ENCODE measurements at places on chromosomes 2 and 18.

DNA sequence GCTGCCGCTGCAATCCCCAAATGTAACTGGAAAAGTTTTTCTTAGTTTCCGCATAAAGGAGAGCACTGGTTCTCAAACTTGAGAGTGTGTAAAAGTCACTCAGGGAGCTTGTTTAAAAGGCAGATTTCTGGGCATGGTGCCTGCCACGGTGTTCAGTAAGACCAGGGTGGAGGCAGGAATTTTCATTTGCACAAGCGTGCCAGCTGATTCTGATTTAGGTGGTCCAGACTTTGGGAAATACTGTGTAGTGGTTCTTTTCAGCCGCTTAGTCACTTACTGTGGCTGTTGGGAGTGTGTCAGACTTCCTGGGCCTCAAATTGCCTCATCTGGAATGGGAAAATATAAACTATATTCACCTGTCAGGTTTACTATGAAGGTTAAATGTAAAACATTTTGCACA lies 788 bp downstream of the ARMC9 start:
- DNase-seq, result no peak

DNA sequence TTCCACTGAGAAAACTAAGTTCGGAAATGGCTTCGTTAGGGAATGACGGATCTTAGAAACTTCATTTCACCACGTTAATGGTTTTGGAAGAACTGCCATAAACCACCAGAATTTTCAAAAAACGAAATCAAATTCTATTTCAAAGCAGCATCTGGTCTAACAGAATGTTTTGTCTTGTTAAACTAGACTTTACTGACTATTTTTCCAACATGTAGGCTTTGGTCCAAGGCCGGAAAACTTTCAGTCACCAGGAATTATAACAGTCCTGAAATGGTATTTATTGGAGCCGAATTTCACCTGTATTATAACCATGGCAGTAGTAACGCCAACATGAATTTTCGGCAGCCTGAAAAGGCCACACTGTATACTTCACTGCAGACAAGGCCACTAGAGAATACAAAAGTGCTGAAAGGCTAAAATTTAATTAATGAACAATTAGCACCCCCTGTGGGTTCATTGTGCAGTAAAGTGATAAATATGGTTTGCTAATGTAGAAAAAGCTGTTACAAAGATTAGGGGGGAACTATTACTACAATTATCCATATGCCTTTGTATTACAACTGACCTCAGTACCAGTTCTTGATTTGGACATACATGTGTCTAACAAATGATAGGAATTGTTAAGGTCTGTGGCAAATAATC lies 116.4 kb downstream of the ZNF521 start:
- no peak for DNase-seq

DNA sequence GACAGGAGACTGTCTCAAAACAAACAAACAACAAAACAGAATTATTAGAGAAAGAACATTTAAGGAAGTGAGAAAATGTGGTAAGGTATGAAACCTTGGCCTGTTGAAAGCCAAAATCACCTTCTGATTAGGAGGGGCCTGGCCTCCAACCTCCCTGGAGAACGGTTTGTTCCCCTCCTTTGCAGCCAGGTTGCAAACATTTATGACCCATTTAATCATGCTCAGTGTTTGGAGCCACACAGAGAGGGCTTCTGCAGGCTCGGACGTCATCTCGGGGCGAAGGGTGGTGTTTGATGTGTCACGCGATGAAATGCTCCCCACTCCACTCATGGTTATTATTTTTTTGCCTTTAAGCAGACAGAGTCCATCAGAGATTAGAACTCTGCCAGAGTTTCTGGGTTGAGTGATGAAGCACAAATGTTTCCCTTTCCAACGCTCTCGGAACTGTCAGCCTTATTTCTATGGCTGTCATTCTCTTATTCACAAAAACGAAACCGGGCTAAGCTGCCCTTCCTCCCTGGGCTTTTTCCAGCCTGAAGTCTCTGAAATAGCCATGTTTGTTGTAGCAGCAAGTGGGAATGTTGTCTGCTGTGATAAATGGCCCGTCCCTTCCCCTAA lies 33.6 kb upstream of the ROCK2 start:
- DNase-seq, result no peak

GRCh38 chr2:135948642-135949355 lies 36.6 kb downstream of the DARS1 start:
- DNase-seq, result peak; percentile 62

GRCh38 chr2:157267476-157267875 lies 10.0 kb downstream of the GALNT5 start:
- DNase-seq, result no peak

DNA sequence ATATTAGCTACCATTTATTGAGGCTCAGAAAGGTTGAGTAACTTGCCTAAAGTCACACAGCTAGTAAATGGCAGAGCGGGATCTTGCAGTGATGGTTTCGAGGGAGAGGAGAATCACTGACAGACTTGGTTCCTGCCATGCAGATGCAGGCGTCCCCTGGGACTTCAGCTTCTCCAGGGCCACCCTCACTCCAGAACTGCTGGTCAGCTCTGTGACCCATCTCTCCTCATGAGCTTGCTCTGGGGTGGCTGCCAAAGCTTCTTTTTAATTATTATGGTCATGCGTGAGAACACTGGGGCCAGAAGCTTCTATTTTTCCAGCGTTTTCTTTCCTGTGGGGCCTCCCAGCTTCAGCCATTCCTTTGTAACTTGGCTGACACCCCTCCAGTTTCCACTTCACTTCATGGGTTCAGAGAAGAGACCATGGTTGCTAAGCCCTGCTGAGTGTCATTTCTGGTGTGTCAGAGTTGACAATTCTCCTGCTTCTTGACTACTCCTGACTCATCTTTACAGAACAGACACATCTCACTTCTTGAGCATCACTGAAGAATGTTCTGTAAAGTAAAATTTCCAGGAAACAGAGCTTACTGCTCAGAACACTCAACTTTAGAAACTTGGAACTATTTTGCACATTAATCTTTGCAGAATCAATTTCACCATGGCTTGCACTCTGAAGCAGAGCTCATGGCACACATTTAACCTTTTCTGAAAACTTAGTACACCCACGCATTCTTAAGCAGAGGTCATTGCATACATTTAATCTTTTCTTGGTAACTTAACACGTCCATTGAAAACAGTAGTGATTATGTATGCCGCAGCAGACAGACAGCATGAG lies 70.4 kb downstream of the IL1R2 start:
- DNase-seq, result no peak

GRCh38 chr2:119523952-119524694 lies at the start of gene SCTR:
Gene SCTR, minus strand, starts transcription at chr2:119524483. Its CDS starts 257 bp downstream, at chr2:119524226.
- DNase-seq, result no peak

DNA sequence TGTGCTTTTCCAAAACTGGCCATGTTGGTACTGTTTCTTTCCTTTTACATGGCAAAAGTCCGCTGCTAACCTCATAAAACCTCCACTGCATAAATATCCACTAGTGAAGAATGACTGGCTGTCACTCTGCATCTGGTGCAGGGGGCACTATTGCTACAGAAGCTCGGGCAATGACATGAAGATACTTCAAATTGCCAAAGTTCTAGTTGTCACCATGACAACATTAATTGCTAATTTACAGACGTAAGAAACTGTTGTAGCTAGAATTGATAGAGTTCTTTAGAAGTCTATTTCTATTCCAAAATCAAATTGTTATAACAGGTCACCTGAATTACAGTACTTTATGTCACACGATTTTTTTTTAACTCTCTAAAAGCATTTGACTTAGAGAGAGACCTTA lies 845 bp downstream of the CFAP210 start:
- DNase-seq, result no peak

GRCh38 chr18:79223431-79223830 lies 154.2 kb downstream of the ATP9B start:
- no peak for DNase-seq

- DNase-seq, result no peak
Observed at GRCh38 chr2:20604951-20605381, 45.9 kb downstream of the HS1BP3 start.

- DNase-seq, result no peak
Observed at GRCh38 chr2:98692090-98693054, 38.6 kb downstream of the MGAT4A start.

DNA sequence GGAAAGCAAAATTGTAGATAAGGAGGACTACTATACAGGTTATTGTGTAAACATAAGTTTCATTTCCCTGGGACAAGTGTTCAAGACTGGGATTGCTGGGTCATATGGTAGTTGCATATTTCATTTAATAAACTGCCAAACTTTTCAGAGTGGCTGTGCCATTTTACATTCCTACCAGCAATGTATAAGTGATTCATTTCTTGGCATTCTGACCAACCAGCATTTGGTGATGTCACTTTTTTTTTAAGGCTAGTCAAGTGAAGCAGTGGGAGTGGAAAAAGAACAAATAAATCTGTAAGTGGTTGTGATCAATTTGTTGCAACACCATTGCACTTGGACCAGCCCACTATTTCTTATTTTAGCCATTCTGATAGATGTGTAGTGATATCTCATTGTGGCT lies 5.2 kb upstream of the CHCHD5 start:
- DNase-seq, result no peak

GRCh38 chr2:225040142-225040541 lies 2.1 kb downstream of the DOCK10 start:
- DNase-seq, result no peak

GRCh38 chr18:30748541-30748940 lies 294.0 kb downstream of the DSC3 start:
- no peak for DNase-seq

- DNase-seq, result no peak
Observed at GRCh38 chr2:45439788-45440773, 171.0 kb downstream of the SRBD1 start.

DNA sequence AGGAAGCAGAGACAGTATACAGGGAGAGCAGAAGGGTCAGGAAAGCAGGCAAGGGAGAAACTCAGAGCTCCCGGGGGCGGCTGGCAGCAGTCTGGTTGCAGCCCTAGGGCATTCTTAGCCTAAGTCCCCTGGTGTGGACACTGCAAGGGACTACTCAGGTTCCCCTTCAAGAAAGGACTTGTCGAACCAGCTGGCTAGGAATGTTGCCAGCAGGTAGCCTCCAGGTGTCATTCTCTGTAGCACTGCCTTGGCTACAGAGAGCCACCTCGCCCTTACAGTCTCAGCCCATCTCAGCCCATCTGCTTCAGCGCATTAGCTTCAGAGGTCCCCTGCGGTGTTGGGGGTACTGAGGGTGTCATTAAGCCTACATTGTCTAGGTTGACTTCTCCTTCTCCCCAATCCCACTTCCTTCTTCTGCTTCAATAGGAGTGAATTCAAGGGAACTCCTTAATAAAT lies 11.3 kb upstream of the TMSB10 start:
- DNase-seq, result no peak

DNA sequence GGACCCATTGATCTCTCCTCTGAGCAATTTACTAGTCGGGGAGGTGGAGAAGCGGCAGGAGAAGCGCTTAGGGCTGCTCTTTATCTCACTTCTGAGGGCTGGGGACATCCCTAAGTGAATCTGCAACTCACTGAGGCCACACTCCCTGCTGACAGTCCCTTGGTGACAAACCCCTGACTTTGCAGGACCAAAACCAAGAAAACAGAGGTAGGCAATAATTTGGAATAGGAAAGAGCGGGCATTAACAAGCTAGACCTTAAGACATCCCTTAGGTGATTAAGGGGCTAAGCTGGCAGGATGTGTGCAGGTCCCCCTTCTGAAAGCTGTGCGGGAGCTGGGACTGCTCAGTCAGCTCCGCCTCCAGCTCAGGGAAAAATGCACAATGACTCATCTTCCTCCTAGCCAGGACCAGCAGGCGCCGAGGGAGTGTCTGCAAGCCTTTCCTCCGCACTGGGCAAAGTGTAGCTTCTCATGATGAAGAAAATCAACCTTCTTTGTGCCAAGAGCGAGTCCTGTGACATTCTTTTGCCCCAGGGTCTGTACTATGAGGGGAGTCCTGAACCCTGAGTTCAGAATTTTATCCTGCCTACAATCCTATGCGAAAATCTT lies 63.3 kb downstream of the BOD1L2 start:
- DNase-seq, result no peak

- no peak for DNase-seq
Observed at GRCh38 chr2:156483741-156484173, 47.6 kb downstream of the GPD2 start.

- no peak for DNase-seq
Observed at GRCh38 chr2:238667008-238667407, 180.9 kb upstream of the TWIST2 start.

DNA sequence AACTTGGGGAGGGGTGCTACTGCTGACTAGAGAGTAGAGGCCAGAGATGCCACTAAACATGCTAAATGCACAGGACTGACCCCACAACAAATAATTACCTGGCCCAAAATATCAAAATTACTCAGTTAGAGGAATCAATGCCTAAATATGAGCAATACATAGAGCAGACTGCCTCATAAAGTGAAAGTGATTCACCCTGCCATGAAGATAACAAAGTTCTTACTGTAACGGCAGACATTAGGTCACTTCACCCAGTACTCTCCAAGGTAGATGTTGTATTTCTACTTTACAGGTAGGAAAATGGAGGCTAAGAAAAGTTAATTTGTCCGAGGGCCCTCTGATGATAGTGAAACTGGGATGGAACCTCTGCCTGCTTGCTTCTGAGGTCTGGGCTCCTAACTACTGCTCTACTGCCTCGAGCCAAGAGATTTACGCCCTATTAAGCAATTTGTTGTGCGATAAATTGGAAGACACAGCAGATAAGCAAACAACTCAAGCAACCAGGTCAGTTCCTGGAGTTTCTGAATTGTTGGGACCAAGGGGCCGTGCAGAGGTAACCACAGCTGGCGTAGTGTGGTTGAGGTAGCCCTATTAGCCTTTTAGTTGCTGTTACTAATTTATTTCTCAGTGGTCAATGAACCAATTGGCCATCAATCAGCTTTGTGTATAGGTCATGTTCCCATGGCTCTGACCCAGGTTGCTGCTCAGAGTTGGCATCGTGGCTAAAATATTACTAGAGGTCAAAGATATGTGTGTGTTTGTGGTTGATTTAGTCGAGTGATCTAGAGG lies 4.8 kb downstream of the DHRS9 start:
- DNase-seq, result no peak

GRCh38 chr2:64212801-64213321 lies 68.6 kb upstream of the PELI1 start:
- DNase-seq, result no peak

- DNase-seq, result no peak
Observed at GRCh38 chr2:20061476-20061875, 10.0 kb upstream of the LAPTM4A start.

DNA sequence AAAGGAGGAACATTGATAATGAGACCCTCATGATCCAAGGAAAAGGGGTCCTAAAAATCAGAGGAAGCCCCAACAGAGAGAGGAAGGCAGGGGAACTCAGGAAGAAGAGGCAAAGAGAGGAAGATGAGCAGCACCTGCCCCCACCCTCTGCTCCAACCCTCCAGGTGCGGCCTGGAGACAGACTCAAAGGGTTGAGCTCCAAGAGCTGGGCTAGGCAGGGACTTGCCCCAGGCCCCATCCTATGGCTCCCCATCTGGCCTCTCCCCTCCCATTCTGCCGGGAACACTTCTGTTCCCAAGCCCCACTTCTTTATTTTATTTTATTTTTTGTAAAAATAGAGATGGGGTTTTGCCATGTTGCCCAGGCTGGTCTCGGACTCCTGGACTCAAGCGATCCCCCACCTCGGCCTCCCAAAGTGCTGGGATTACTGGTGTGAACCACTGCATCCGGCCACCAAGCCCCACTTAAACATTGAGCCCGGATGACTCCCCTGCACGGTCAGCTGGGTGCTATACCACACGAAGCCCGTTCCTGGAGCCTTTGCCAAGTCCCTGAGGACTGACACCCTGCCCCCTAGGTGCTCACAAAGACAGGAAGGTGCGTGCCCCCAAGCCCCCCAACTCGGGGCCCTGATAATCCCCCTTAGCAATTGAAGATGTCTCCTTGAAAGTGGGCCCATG lies 3.8 kb upstream of the GPR55 start:
- DNase-seq, result no peak

GRCh38 chr2:164773635-164774034 lies 68.0 kb downstream of the COBLL1 start:
- DNase-seq, result no peak

GRCh38 chr2:207038299-207038698 lies 99.0 kb downstream of the CPO start:
- no peak for DNase-seq

All from CD4-positive, alpha-beta T cell (primary cell).